Astrocyte (in vitro differentiated cells and primary cell): ENCODE measurements at places on chromosomes 1 and 21. TPM values are rescaled to one million over a fixed set of nuclear protein-coding genes. Genes with fewer than 3 reads are reported as not detected.
A peak's percentile ranks its signal among the peaks of the same experiment; 100 is the strongest.

GRCh38 chr1:227094249-227094966 lies 154.3 kb downstream of the COQ8A start:
- DNase-seq = peak; percentile 19

- no peak for DNase-seq
Measured at GRCh38 chr21:45828580-45829570, 152.7 kb upstream of the COL6A1 start.

GRCh38 chr1:226738421-226738994 lies 574 bp downstream of the ITPKB start:
- no peak for DNase-seq

- DNase-seq = peak; percentile 14
Measured at GRCh38 chr1:6440198-6441126, 15.9 kb downstream of the ESPN start.

GRCh38 chr1:108149796-108150467 lies 50.2 kb downstream of the SLC25A24 start:
- peak; percentile 49 for DNase-seq

DNA sequence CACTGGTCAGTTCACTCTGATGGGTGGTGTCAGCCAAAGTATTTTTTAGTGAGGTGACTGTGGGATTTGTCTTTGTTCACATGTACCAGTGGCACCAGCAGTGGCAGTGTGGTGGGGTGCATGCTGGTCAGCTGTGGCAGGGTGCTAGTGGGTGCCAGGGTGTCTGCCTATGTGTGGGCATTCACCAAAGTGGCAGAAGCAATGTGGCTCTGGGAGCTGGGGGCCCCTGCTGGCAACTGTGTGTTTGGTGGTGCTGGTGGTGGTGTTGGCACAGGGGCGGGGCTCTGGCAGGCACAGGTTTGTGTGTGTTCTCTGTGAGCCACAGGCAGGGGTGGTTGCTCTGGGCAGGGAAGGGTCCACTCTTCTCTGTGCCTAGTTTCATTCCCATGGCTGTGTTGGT lies 161.5 kb downstream of the CENPF start:
- no peak for DNase-seq

IL23R gene
- total RNA-seq = not detected in 2 replicates

TSPAN1 gene
- total RNA-seq = 1.7 and 2.2 TPM in 2 replicates

RYR2 gene
- total RNA-seq = 0.19 and 0.30 TPM in 2 replicates

DNA sequence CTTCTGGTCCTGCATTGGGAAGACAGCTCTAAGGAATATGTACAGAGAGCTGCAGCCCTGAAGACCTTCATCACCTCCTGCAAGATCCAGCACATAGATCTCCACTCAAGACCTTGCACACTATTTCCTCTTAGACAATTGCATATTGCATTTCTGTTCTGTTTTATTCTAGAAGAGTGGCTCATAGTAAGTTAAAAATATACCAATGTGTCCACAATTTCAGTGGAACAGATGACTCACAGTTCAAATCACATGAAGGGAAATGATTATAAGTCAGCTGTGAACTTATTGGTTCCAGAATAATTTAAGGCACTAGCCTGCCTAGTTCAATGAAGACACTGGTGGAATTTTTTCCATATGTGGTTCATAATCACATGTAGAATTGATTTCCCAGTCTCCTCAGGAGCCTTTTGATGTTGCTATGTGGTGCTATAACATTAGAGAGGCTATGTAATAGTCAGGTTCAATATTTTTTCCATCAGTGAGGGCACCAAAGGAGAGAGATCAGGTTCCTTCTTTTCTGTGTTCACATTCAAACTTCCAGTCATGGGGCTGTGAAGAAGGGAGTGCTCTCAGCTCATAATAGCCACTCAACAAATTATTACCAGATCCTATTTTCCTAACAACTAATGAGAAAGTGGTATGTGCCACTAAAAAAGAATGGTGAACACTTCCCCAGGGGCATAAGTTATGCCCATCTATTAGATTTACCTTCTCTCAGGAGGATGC lies 9.8 kb upstream of the AK5 start:
- peak; percentile 61 for DNase-seq

SELL gene
- total RNA-seq = 0.54 and 1.5 TPM in 2 replicates

GRCh38 chr1:205993068-205993467 lies 10.1 kb downstream of the RAB7B start:
- no peak for DNase-seq

ZBTB37 gene
- 9.9 and 10.7 TPM in 2 replicates for total RNA-seq

ADGRL4 gene
- 18.7 and 19.6 TPM in 2 replicates for total RNA-seq

DNA sequence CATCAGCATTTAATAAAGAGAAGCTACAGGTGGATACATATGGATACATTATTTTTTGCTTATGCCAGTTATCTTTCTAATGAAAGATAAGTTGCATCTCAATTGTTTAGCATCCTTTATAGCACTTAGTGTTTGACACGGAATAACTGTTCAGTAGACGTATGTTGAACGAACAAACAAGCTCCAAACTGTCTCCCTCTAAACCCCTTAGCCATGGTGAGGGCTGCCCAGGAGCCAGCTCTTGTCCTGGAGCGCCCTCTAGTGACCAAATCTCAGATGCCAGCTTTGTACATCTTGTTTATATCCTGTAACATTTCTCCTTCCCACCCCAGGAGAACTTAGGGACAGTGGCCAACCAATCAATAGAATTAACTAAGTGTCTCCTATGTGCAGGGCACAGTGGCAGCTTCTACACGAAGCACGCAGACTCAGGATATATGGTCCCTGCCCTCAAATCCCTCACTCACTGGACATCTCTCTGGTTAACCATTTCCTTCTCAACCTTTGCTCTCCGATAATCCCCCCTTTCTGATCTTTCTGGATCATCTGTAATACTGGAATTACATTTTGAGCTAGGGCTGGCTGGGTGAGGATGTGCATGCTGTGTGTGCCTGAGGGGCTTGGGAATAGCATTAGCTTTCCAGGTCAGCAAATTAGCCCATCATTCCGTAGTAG lies 22.9 kb downstream of the KCNA10 start:
- peak; percentile 40 for DNase-seq

- no peak for DNase-seq
Measured at GRCh38 chr21:30337772-30338171, 278 bp upstream of the KRTAP27-1 start.

KRTAP13-3 gene
- not detected in 2 replicates for total RNA-seq

DNA sequence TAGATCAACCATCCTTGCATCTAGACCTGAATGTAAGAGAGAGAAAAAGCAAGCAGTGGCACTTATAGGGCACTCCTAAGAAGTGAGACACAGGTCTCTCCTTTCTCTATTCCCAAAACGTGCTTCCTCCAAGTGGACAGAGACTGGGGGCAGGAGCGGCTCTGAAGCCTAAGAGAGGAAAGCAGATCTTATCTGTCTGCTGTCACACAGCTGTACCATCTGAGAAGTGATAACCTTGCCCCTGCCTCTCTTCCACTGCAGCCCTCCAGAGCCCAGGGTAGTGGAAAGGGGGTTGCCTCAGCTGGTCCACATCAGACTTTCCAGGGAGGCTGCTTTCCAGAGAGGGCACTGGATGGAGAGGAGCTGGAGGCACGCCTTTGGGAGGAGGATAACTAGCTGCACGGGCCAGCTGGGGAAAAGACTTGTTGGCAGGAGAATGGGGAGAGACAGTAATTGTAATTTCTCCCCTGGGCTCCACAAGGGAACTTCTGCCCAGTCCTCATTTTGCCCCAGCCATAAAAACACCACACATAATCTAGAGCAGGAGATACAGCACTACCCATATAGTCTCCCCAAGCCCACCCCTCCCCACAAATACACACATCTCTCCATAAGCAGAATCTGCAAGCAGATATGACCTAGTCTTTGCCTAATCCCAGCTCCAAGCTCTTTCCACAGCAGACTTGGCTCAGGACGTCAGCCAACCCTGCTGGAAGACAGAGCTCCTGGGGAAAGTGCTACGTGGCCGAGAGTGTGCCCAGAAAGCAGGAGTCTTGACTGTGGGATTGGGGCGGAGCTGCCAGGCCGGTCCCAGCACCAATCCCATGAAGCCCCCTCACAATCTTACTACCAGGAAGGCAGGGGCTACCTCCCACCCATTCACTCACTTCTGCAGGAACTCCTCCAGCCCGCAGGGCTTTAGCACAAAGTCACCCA lies 31.2 kb downstream of the PIK3C2B start:
- no peak for DNase-seq

- DNase-seq = no peak
Measured at GRCh38 chr1:2079396-2080085, 29.3 kb downstream of the PRKCZ start.

DNA sequence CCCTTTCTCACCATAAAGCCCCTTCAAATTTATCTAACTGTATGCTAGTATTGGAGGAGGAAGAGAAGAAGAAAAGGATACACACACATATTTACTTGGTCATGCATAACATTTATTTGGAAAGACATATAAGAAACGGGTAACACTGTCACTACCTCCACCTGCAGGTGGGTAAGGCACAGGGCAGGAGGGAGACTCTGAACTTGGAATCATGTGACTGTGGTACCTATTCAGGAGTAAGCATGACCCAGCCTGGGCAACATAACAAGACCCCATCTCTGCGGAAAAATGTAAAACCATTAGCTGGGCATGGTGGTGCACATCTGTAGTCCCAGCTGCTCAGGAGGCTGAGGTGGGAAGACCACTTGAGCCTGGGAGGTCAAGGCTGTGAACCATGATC lies 1.4 kb upstream of the PADI6 start:
- DNase-seq = no peak
